ENCODE measurements at places on chromosomes 3 and 15. TPM values are rescaled to one million over a fixed set of nuclear protein-coding genes. Genes with fewer than 3 reads are reported as not detected.

GRCh38 chr3:44058022-44058867 lies 183.4 kb upstream of the TOPAZ1 start:
- DNase-seq = no peak

The MBNL1 gene
- total RNA-seq = 44.0 TPM

DNA sequence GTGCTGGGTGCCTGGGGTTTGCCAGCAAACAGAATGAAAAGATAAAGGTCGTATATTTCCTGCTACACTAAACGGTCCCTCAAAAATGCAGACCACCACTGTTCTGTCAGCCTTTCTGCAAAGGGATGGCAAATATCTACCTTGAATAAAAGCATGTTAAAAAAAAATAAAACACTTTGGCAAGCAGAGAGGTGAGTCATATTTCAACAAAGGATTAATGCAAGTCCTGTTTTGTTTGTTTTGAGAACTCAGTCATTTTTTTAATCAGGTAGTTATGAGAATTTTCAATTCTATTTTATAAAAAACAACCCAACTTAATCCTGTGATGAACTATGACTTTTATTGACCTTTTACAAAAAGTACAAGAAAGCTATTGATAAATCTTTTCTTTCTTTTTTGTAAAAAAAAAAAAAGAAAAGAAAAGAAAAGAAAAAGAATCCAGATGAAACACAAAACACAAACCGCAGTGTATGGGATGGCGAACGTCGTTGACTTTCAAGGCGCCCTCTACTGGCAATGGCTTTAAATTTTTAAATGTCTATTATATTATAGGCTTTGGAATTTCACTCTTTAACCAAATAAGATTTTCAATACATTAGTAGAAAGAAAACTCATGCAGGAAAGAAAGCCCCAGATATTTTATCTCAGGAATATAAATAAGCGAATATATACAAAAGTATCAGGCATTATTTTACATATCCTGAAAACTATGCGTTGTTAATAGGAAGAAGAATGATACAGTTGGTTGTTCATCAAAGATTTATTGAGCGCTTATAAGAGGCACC lies 87.8 kb downstream of the NCEH1 start:
- DNase-seq = peak; percentile 23

The GPR15 gene
- total RNA-seq = not detected

The PLSCR2 gene
- not detected for total RNA-seq

The GOLGA8N gene
- 2.4 TPM for total RNA-seq

The HTR3E gene
- total RNA-seq = not detected

The GABRA5 gene
- 54.2 TPM for total RNA-seq

DNA sequence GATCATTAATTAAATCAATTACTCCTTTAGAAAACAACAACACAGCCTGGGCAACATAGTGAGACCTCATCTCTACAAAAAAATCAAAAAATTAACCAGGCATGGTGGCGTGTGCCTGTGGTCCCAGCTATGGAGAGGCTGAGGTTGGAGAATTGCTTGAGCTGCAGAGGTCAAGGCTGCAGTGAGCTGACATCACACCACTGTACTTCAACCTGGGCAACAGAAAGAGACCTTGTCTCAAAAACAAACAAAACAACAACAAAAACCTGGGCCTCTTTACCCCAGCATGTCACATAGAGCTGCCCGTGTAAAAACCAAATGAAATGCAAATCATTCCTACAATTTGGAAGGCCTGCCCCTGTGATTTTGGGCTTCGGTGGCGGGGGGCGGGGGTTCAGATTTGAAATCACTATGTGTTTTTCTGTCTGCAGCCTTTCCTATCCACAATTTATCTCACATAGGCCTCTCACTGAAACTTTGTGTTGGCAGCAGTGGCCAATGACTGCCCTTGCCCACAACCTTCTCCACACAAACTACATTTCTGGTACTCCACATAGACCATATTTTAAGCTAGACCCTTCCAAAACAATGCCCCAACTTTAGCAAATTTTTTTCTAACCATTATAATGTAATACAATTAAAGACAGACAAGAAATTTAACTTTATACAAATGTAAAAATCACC lies 6.5 kb downstream of the ADAM10 start:
- DNase-seq = no peak

DNA sequence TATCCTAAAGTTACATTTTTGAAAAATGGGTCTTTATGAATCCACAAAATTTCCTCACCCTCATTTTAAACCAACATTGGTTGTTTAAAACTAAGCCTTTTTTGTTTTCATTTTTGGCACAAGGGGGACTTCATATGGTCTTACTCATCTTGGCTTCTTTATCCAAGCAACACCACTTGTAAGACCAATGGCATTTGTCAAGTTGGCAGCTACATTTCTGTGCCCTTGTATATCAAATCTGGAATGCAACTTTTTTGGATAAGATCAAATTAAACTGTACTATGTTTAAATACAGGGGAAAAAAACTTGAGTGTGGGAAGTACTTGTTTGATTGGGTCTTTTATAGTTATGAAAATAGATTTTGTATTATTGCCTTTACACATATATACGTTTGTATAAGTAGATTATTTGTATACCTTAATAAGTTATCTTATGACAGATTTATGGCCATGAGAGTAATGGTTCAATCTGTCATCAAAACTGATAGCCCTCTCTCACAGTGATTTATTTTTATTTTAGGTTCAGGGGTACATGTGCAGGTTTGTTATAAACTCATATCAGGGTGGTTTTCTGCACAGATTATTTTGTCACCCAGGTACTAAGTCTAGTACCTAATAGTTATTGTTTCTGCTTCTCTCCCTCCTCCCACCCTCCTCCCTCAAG lies 43.4 kb downstream of the GPR160 start:
- DNase-seq = no peak

The GUCA1C gene
- not detected for total RNA-seq

DNA sequence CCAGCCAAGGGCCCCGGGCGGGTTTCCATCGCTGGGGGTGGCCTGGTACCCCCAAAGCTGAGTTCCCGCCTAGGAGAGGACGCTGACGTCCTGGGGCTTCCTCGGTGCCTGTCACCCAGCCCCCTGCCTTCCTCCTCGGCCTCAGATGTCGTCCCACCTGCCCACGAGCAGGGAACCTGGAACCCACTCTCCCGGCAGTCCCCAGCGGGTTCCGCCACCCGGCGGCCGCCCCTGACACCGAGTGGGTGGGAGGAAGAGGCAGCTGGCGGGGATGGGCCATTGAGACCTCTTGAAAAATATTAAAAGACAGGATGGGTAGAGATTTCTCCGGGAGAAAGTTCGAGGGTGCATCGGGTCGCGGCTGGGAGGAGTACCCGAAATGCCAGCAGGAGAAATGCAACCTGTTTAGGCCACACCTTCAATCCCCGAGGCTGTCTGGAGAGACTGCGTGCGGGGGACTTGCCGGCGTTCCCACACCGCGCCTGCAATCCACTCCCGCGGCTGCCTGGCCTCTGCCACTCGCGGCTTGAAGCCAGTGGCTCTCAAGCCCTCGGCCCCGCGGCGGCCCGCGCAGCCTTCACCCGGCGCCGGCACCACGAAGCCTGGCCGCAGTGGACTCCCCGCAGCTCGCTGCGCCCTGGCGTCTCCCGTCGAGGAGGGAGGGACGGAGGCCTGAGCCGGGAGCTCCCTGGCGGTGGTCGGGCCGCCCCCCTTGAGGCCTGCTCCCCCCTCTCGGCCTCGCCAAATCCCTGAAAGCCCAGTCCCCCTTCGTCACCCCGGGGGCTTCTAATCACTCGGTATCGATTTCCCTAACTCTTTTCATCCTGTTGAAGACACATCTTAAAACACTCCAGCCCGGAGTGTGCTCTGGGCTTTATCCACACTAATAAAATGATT lies 8.6 kb upstream of the NR2F2 start:
- DNase-seq = peak; percentile 16

The ADAMTS9 gene
- 24.1 TPM for total RNA-seq

GRCh38 chr3:160163229-160163878 lies 61.9 kb upstream of the C3orf80 start:
- DNase-seq = no peak

- DNase-seq = no peak
Measured at GRCh38 chr15:77059786-77060361, 11.0 kb downstream of the TSPAN3 start.

- DNase-seq = no peak
Measured at GRCh38 chr15:79989183-79989582, 18.2 kb upstream of the BCL2A1 start.

- peak; percentile 25 for DNase-seq
Measured at GRCh38 chr3:48997714-48998637, 7.9 kb downstream of the P4HTM start.

- DNase-seq = no peak
Measured at GRCh38 chr3:184132945-184133344, 2.2 kb upstream of the EIF2B5 start.

The C3orf20 gene
- not detected for total RNA-seq

DNA sequence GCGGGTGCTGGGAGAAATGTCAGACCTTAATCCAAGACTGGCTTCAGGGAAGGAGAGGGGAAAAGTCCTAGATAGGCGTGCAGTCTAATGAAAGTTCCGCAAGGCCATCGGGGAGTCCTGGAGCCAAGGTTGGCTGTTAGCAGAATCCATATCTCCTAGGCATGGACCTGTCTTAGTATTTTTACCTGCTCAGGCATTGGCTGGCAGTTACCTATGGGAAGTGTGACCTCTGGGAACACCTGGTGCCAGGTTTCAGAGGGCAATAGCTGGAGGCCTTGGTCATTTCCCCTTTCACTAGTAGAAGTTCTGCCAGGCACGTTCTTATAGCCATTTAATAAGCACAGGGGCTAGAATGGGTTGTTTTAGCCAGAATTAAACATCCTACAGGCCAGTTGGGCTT lies 330.8 kb upstream of the SEMA6D start:
- no peak for DNase-seq

The SERF2 gene
- total RNA-seq = 53.0 TPM

- no peak for DNase-seq
Measured at GRCh38 chr3:23764407-23764806, 41.3 kb upstream of the UBE2E1 start.

- no peak for DNase-seq
Measured at GRCh38 chr3:190972840-190973270, 110.4 kb upstream of the GMNC start.

The ITIH4 gene
- total RNA-seq = 6.1 TPM

DNA sequence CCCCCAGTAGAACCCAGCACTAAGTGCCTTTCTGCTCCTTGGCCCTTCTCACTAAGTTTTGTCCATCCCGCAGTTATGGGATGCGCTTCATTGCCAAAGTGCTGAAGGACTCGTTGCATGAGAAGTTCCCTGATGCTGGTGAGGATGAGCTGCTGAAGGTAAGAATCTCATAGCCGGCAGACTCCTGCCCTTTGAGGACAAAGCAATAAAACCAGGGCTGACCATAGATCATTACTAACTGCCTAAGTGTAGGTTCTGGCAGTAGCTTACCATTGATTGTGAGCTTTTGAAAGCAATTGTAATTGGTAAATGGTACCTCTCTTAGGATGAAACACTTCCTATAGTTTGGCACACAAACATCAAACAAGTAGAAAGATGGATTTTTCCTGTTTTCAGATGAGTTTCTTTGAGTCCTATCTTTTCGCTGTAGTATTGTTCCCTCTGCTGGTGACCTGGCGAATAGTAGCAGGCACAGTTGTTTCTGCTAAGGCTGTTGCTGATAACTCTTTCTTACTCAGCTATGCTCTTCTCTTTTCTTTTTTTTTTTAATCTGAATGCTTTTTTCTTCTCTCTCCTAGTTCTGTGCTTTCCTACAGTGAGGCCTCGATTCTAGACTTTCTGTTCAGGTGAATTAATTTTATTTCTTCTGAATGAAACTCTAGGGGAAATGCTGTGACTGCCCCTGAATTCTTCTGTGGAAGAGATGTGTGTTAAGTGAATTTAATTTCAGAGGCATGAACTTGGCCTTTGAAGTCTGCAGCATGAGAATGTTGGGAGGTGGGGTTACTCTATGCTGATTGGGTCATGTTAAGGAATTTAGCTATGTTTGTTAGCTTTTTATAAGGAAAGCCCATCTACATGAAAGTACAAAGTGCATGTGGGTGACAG lies 47.4 kb upstream of the CRTC3 start:
- peak; percentile 30 for DNase-seq

DNA sequence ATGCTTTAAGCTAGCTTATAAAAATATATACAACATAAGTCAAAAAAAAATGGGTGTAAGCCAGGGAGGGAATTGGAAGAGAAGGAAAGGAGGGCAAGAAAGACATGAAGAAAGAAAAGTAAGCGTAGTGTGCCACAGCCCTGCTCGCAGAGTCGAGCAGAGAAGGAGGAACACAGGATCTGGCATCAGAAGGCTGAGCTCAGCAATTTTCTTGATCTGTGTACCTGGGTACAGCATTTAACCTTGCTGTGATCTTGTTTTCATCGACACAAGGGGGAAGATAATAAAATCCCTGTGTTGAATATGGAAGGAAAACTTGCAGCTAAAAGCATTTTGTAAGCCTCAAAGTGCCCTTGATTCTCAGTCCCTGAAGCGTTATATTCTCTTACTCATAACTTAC lies 23.7 kb upstream of the C2CD4B start:
- no peak for DNase-seq

The TMC3 gene
- total RNA-seq = under 0.01 TPM

The RHOV gene
- total RNA-seq = 9.4 TPM

The ATP13A5 gene
- 0.41 TPM for total RNA-seq

GRCh38 chr15:94259863-94260262 lies 28.5 kb downstream of the MCTP2 start:
- no peak for DNase-seq

The TGFBR2 gene
- total RNA-seq = 4.5 TPM

- DNase-seq = no peak
Measured at GRCh38 chr15:97470417-97470816, 490.1 kb upstream of the ARRDC4 start.

DNA sequence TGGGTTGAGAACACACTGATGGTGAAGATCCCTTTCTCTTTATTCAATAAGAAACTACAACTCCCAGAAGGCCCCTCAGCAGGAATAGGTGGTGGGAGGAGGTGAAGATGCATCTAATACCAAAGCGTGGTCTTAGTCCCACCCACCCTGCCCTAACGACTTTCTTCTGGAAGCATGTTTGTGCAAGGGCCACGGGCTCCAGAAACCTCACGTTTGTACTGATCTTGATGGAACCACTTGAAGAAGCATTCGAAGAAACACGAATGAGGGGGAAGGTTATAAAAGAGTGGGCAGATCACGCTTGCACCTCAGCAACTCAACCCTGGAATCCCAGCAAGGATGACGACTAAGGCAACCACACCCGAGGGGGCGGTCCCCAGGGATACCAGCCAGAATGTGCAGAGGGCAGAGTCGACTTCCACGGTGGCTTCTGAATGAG lies 10.6 kb upstream of the SLC25A36 start:
- no peak for DNase-seq

DNA sequence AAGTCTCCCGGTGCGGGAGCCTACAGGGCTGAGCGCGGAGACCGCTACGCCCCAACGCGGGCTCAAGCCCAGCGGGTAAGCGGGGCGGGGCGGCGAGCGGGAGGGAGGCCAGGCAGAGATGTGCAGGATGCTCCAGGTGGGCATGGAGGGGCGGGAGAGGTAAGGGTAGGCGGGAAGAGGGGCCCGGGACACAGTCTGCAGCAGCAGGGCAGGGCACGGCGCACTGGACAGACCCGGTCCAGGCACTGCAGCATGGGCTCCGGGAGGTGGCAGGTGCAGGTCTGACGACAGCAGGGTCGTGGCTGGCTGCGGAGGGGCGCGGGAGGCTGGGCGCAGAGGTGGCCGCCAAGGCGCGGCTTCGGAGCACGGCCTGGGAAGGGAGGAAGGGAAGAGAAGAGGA lies 102.8 kb downstream of the GABRB3 start:
- no peak for DNase-seq

All from frontal cortex (tissue), 4 donors.